ENCODE measurements at places on chromosomes 12 and 14.

DNA sequence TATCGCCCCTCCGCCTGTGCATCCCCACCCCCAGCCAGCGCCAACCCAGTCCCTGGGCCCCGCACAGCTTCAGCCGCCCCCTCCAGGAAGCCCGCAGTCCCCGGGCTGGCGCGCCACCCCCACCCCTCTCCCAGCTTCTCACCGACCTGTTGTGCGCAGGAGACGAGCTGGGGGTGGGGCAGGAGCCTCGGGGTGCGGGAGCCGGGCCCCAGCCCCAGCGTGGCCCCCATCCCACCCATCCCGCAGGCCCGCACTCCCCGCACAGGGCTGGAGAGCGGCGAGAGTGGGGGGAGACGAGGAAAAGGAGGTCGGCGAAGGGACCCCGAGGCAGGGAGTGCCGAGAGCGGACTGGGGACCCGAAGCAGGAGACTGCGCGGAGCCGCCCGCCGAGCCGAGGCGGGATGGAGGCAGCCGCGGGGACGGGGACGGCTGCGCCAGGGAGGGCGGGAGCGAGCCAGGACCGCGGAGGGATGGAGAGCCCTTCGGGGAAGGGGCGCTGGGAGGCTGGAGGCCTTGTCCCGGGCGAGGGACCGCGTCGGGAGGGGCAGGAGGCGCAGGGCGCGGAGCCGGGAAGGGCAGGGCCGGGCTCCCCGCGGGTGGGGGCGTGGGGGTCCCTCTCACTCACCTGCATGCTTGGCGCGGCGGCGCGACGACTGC lies 498 bp downstream of the PIANP start:
- no peak for DNase-seq

GRCh38 chr12:25518512-25518911 lies 34.6 kb downstream of the LMNTD1 start:
- no peak for DNase-seq

- DNase-seq: no peak
These were observed 77.5 kb upstream of the EEA1 start for GRCh38 chr12:93006471-93007208.

DNA sequence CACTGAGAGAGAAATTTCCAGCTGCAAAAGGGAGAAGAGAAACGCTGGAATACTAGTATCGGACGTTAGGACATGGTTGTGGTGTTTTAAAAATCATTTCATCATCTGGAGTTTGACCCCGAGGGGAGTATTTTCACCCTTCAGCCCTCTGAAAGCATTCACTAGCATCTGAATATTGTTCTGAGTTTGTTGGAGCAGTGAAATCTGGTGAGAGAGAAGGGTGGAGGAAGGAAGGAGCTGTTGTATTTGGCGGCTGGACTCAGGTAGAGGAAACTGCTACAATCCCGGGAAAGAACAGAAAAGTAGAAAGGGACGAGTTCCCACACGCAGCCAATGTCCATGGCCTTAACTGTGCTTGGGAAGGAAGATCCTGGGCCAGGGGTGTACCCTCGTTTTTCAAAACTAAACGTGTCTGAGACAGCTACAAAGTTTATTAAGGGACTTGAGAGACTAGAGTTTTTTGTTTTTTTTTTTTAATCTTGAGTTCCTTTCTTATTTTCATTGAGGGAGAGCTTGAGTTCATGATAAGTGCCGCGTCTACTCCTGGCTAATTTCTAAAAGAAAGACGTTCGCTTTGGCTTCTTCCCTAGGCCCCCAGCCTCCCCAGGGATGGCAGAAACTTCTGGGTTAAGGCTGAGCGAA lies 896 bp upstream of the CDKN1B start:
- DNase-seq: no peak

DNA sequence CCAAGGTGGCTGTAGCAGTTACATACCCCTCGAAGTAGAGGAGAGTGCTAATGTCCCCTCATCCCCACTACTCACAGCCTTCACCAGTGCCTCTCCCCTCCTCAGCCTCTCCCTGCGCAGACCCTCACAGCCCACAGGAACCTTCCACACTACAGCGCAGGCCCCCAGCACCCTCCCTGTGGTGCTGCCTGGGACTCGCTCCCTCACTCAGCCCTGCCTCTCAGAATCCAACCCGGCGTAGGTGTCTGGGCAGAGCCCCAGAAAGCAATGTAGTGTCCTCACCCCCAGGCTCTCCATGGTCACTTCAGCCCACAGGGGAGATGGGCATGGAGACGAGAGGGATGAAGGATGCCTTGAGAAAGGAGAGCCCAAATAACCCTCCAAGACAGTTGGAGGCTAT lies 10.9 kb upstream of the ZNF740 start:
- no peak for DNase-seq

- DNase-seq: no peak
These were observed 35.7 kb downstream of the FOXA1 start for GRCh38 chr14:37559386-37559785.

DNA sequence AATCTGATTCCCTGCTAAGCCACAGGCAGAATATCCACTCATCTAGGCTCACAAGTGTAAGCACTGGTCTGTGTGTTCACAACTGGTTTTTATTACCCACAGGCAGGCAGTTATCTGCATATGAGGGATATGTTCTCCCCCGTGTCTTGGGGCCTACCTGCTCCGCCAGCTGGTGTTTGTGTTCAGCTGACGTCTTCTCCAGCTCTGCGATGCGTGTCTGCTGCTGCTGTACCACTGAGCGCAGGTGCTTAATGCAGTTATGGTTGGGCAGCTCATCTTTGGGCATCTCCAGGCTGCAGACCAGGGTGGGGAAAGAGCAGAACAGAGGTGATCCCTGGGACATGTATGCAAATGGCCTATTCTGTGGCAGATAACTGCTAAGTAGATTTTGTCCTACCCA lies 13.7 kb downstream of the RNF41 start:
- no peak for DNase-seq

GRCh38 chr14:68306934-68307789 lies 485.7 kb downstream of the ZFP36L1 start:
- no peak for DNase-seq

- DNase-seq: no peak
These were observed 537.6 kb upstream of the TMEM132C start for GRCh38 chr12:127729381-127729780.

GRCh38 chr14:24238123-24238522 lies 4.3 kb downstream of the TINF2 start:
- no peak for DNase-seq

DNA sequence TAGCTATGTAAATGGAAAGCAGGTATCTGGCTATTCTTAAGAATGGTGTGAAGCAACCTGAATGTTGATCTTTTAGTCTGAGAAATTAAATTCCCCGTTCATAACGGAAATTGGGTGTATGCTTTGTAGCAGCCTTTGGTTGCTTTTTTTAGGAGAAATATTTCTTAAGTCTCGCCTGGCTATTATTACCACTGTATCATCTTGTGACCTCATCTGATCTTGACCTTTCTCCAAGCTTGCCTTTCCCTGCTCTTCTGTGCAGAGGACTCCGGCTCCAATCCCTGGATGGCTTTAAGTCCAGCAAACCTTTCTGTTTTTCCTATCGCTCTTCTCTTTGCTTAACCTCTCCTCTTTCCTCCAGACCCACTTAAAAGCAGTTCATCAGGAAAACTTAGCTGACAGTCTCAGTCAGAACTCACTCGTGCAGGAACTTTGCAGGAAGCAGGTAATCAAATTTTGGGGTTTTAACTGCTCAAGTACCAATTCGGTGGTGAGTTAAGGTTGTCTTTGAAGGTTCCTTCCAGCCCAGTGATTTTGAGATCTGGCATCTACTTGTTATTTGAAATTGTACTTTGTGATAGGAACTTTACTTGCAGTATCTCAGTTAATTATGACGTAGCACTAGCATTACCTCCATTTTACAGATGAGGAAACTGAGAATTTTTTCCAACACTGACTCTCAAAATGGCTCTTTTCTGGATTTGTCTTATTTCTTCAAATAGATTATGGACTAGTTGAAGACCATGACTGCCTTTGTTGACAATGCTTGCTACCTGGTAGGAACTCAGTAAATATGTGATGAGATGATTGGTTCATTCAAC lies 14.1 kb downstream of the PPFIBP1 start:
- no peak for DNase-seq

- DNase-seq: no peak
These were observed 1.8 kb downstream of the VSX2 start for GRCh38 chr14:74240794-74241651.

- DNase-seq: no peak
These were observed 50.0 kb upstream of the EVL start for GRCh38 chr14:100015251-100015655.

DNA sequence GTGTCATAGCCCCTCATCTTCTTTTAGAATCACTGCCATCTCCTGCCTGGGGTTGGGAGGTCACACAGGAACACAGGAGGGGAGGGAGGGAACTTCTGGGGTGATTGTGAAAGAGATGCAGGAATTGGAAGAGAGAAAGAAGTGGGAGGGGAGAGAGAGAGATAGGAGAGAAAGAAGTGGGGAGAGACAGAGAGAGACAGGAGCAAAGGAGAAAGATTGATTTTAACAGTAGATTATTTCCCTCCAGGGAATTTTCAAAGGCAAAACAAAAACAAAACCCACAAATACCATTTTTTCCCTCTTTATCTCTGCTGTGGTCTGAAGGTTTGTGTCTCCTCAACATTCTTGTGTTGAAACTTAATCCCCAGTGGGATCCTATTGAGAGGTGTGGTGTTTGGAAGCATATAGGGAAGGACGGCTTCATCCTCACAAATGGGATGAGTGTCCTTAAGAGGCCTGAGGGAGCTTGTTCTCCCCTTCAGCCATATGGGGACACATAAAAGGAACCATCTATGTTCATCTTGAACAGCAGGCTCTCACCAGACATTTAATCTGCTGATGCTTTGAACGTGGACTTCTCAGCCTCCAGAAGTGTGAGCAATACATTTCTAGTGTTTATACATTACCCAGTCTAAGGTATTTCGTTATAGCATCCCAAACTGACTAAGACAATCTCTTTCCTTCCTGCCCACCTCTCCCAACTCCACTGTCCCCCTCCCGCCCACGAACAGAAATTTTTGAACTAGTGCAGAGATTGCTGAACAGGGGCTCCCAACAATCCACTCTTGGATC lies 134.9 kb upstream of the MAX start:
- no peak for DNase-seq

DNA sequence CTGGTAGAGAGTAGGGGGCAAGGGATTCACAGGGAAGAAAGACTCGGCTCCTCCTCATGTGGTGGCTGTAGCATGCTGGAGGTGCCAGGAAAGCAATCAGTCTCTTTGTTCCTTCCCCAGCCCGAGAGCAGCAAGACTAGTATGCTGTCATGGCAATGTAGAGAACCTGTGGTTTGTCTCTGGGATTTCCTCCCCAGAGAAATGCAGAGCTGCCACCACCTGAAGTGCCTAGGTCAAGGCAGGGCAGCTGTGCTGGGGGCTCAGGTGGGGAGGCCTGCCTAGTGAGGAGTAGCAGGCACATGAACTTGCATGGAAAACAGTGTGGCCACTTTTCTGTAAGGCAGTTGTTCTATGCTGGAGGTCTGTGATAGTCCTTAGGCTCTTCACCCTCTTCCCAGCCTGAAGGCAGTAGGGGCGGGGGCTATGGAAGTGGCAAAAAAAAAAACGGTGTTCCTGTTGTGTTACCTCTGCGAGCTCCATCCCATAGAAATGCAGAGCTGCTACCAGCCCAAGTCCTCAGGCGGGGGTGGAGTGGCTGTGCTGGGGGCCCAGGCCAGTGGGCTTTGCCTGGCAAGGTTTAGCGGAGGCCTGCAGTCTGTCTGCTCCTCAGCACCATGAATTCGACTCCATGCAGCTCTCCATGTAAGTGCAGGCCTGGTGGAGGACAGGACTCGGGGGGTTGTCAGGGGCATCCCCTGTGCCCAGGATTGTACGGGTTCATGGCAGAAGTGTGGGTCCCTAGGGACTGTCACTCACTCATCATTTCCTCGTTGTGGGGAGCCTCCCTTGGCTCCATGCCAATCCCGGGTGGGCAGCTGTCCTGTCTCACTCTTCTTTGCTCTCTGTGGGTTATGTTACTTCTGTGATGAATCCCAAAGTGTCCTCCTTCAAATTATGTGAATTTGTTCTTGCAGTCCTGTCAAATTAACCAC lies 4.1 kb upstream of the CLEC4D start:
- DNase-seq: no peak

GRCh38 chr12:104182144-104182543 lies 33.4 kb upstream of the TXNRD1 start:
- no peak for DNase-seq

DNA sequence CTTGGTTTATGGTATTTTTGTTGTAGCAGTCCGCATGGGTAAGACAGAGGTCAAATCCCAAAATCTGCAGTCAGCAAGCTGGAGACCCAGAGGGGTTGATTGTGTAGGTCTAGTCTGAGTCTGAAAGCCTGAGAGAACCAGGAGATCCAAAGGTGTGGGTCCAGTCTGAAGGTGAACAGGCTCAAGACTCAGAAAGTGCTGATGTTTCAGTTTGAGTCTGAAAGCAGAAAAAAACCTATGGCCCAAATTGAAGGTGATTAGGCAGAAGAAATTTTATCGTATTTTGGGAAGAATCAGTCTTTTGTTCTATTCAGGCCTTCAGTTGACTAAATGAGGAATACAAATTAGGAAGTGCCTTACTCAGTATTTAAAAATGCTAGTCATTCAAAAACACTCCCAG lies 807.8 kb upstream of the FOXG1 start:
- DNase-seq: no peak

DNA sequence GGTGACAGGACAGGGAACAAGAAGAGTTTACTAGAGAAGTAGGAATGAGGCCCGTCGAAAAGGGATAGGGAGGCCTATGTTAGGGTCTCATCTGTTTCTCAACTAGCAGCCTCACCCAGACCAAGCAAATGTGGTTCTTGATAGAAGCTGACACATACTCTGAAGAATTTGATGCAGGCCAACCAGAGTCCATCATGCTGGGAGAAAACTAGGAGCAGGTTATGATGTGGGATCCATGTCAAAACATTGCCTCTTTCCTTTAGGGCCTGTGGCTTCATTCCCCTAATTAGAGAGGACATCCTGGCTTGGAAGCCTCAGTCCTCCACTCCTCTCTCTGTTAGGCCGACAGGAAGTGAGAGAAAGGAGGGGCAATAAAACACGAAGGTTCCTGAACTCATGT lies 122.8 kb downstream of the NTF3 start:
- DNase-seq: no peak
